Smooth muscle cell of bladder (primary cell): ENCODE measurements at places on chromosomes 13 and 19. TPM values are rescaled to one million over a fixed set of nuclear protein-coding genes. Genes with fewer than 3 reads are reported as not detected.

NFKBIB gene
- 7.5 and 8.9 TPM in 2 replicates for total RNA-seq

CYP4F3 gene
- total RNA-seq, result not detected in 2 replicates

RNASEH2A gene
- total RNA-seq, result 6.5 and 7.3 TPM in 2 replicates

WDR62 gene
- total RNA-seq, result 0.55 and 0.85 TPM in 2 replicates

BEST2 gene
- total RNA-seq, result not detected in 2 replicates

ERICH4 gene
- 0.09 TPM in 1 of 2 replicates, not detected in the other for total RNA-seq

IQCN gene
- 0.14 and 0.28 TPM in 2 replicates for total RNA-seq

DPRX gene
- not detected in 2 replicates for total RNA-seq

GNA15 gene
- under 0.01 TPM in 1 of 2 replicates, not detected in the other for total RNA-seq

ARHGEF18 gene
- 26.6 and 28.7 TPM in 2 replicates for total RNA-seq

MAST1 gene
- total RNA-seq, result 0.18 and 0.28 TPM in 2 replicates

AMH gene
- total RNA-seq, result 0.28 and 0.46 TPM in 2 replicates

PGLYRP1 gene
- not detected in 2 replicates for total RNA-seq

ZNF491 gene
- total RNA-seq, result 3.0 and 3.3 TPM in 2 replicates

RSPH6A gene
- total RNA-seq, result 0.09 and 0.14 TPM in 2 replicates

ZNF729 gene
- not detected in 2 replicates for total RNA-seq

NTF4 gene
- not detected in 2 replicates for total RNA-seq

CD209 gene
- total RNA-seq, result not detected in 2 replicates

CYSLTR2 gene
- 1.3 TPM in 2 replicates for total RNA-seq

SPC24 gene
- 9.6 and 14.8 TPM in 2 replicates for total RNA-seq

CD79A gene
- not detected in 2 replicates for total RNA-seq

C19orf47 gene
- total RNA-seq, result 3.6 and 4.8 TPM in 2 replicates

GARRE1 gene
- 10.8 and 11.6 TPM in 2 replicates for total RNA-seq

ZNF600 gene
- 2.4 and 3.0 TPM in 2 replicates for total RNA-seq

ADGRE3 gene
- not detected in 2 replicates for total RNA-seq

ZIM2 gene
- not detected in 2 replicates for total RNA-seq

HSH2D gene
- not detected in 2 replicates for total RNA-seq

LPAR6 gene
- total RNA-seq, result 5.9 and 7.3 TPM in 2 replicates

POLR2I gene
- total RNA-seq, result 90.0 and 102 TPM in 2 replicates

SHISA2 gene
- under 0.01 TPM in 2 replicates for total RNA-seq

ZNF540 gene
- total RNA-seq, result 0.28 and 1.2 TPM in 2 replicates

MAB21L1 gene
- 0.09 and 0.43 TPM in 2 replicates for total RNA-seq

LGALS7B gene
- total RNA-seq, result 0.28 and 1.0 TPM in 2 replicates

LGALS14 gene
- total RNA-seq, result not detected in 2 replicates

HIPK4 gene
- 0.14 and 0.18 TPM in 2 replicates for total RNA-seq

CYP2A6 gene
- not detected in 2 replicates for total RNA-seq

ADPRHL1 gene
- 1.3 and 1.6 TPM in 2 replicates for total RNA-seq

OR7A5 gene
- total RNA-seq, result not detected in 2 replicates

KLK15 gene
- not detected in 2 replicates for total RNA-seq

AMER2 gene
- total RNA-seq, result not detected in 2 replicates

GAS6 gene
- 122 and 125 TPM in 2 replicates for total RNA-seq

KIR3DL1 gene
- not detected in 2 replicates for total RNA-seq

KLK14 gene
- total RNA-seq, result not detected in 2 replicates

TMEM86B gene
- 1.1 and 1.2 TPM in 2 replicates for total RNA-seq
